ENCODE measurements at places on chromosomes 13 and 19. TPM values are rescaled to one million over a fixed set of nuclear protein-coding genes. Genes with fewer than 3 reads are reported as not detected.

ZNF414 gene
- 22.1 TPM for total RNA-seq

THSD1 gene
- total RNA-seq = 0.07 TPM

KCNK6 gene
- total RNA-seq = 21.1 TPM

ZSWIM4 gene
- total RNA-seq = 7.9 TPM

DNA sequence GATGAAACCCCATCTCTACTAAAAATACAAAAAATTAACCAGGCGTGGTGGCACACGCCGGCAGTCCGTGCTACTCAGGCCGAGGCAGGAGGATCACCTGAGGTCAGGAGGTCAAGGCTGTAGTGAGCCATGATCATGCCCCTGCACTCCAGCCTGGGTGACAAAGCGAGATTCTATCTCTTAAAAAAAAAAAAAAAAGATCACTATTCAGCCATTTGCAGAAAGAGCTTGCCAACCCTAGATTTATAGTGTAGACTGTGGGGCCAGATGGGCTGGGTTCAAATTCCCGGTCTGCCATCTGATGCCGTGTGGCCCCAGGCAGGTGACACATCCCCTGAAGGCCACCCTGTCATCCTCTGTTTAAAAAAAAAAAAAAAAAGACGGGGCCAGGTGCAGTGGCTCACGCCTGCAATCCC is 28.9 kb downstream of the SMIM24 start:
- H3K27me3 ChIP-seq = no peaks in the 10 kb centered on the region
- DNase-seq = no peak
- no peaks in the 10 kb centered on the region for H3K4me1 ChIP-seq
- peaks cover 2% of the 10 kb centered on the region for H3K36me3 ChIP-seq
- H3K4me3 ChIP-seq = no peak overlapping the region

TMEM161A gene
- total RNA-seq = 46.0 TPM

DNA sequence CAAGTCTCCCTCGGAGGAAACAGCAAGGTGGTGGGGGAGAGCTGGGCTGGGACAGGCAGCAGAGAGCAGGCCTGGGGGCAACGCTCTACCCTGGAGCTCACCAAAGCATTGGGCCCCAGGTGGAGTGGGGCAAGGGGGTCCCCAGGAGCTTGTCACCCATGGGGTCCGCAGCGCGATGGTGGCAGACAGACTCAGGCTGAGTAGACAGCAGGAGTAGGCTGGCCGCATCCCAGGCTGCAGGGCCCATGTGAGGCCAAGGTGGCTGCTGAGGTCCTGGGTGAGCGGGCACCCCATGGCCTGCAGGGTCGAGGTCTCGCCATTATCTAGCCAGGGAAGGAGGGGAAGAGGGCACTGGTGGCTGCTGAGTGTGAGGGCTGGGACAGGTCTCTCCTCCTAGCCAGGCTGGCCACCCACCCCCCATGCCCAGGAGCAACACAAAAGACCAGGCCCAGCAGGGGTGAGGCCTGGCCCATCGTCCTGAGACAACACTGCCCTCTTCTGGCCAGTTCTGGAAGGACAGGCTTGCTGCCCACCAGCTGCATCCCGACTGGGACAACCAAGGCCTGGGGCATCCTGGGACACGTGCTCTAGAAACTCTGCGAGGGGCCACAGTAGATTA is 33.1 kb downstream of the CEBPG start:
- DNase-seq = peak; percentile 54
- H3K4me1 ChIP-seq = peaks cover 4% of the 10 kb centered on the region
- no peak overlapping the region for H3K27ac ChIP-seq
- no peak overlapping the region for H3K4me3 ChIP-seq
- H3K27me3 ChIP-seq = no peaks in the 10 kb centered on the region
- H3K36me3 ChIP-seq = no peaks in the 10 kb centered on the region

GRCh38 chr13:113794764-113795173 is 35.7 kb downstream of the TMEM255B start:
- H3K4me3 ChIP-seq = no peak overlapping the region
- H3K27me3 ChIP-seq = no peaks in the 10 kb centered on the region
- no peak for DNase-seq

DNA sequence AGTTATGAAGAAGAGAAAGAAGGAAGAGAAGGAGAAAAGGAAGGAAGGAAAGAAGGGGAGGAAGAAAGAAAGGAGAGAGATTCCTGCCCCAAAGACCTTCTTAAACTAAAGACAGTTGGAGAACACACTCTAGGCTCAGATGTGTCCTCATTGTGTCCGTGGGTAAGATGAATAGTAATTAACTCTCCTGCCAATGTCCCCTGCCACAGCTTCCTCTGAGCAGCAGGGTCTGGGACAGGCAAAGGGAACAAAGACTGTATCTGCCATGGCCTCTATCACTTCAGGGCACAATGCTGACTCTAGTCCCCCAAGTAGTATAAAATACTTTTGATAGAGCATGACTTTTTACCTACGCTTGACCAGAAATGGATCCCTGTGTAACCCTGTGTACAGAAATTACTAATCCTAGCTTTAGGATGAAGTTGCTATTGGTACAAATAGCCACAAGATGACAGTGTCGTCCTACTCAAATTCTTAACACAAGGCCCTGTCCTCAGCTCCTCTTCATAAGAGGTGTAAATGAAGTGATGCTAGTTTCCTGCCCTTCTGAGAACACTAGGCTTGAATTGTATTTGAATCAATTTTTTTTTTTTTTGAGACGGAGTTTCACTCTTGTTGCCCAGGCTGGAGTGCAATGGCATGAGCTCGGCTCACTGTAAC is 186.2 kb upstream of the GPR12 start:
- no peak overlapping the region for H3K27ac ChIP-seq
- DNase-seq = no peak
- H3K36me3 ChIP-seq = no peaks in the 10 kb centered on the region
- H3K27me3 ChIP-seq = peaks cover 17% of the 10 kb centered on the region
- no peak overlapping the region for H3K4me3 ChIP-seq

DNA sequence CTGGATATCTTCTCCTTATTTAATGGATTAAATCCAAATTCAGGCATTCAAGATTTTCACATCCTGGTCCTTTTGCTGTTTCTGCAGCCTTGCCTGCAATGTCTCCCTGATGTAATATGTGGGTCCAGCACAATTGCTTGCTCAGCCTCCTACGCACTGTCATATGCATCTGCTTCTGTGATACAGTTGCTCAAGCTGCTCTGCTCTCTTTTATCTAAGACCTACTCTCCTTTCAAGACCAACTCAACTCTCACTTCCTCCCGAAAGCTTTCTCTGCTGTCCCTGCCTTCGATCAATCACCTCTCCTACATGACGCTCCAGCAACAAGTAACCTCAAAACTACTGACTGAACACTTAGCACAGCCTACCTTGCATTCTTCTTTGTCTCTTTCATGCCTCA is 138.2 kb downstream of the DCLK1 start:
- DNase-seq = no peak
- no peaks in the 10 kb centered on the region for H3K4me1 ChIP-seq
- H3K36me3 ChIP-seq = no peaks in the 10 kb centered on the region
- H3K27ac ChIP-seq = no peak overlapping the region

- H3K27me3 ChIP-seq = no peaks in the 10 kb centered on the region
- peaks cover 13% of the 10 kb centered on the region for H3K4me1 ChIP-seq
- no peak overlapping the region for H3K4me3 ChIP-seq
- peaks cover 9% of the 10 kb centered on the region for H3K36me3 ChIP-seq
These were observed 30.0 kb downstream of the KEAP1 start for GRCh38 chr19:10473192-10473591.

DNA sequence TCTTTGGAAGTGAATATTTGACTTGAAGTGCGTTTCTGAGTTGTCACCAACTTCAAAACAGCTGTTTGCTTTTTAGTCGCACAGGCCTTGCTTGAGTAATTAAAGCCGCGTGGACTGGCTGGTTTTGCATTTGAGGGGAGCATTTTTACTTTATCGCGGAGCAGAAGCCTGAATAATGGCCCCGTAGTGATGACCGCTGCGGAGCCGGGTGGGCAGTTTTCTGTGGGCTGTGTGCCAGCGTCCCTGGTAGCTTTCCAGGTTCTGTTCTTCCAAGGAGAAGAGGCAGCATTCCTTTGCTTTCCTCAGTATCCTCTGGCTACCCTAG is 1.1 kb downstream of the NAA16 start:
- H3K4me3 ChIP-seq = peak overlapping the region; percentile 94
- peaks cover 2% of the 10 kb centered on the region for H3K27me3 ChIP-seq
- peaks cover 5% of the 10 kb centered on the region for H3K36me3 ChIP-seq
- no peak for DNase-seq
- peak overlapping the region; percentile 83 for H3K27ac ChIP-seq

DNA sequence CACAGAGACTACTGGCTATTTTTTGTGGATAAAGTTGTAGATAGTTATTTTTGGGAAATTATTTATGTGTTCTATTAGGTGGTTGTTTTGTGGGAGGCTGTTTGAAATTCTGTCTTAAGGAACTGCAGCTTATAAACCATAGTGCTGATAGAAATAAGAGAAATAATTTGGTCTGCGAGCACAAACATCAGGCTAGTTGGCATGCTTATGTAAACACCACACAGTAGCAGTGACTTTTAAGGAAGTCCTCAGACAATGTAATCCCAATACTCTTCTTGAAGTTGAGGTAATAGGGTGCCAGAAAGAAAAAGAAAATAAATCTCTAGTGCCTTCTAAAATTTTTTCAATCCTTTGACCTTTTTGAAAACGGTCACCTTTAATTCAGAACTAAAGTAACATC is 23.9 kb downstream of the KL start:
- no peaks in the 10 kb centered on the region for H3K4me1 ChIP-seq
- no peaks in the 10 kb centered on the region for H3K36me3 ChIP-seq
- DNase-seq = no peak

TBXA2R gene
- total RNA-seq = 1.0 TPM

DNA sequence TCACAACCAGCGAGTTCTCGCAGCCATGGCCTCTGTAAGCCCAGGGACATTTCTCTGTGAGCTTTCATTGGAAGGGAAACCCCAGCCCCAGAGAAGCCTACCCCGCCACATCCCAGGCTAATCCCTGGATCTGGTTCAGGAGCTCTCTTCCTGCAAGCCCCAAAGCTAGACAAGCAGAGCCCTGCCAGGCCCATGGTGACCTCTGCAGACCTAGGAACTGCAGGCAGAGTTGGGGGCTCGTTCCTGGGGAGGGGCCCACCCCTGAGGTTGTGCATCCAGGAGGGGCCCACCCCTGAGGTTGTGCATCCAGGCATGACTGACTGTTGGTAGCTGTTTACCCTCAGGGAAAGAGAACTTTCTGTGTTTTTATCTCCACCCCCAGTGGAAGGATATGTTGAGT is 21.7 kb downstream of the KCTD15 start:
- H3K4me3 ChIP-seq = peak overlapping the region; percentile 19
- no peak for DNase-seq

DNA sequence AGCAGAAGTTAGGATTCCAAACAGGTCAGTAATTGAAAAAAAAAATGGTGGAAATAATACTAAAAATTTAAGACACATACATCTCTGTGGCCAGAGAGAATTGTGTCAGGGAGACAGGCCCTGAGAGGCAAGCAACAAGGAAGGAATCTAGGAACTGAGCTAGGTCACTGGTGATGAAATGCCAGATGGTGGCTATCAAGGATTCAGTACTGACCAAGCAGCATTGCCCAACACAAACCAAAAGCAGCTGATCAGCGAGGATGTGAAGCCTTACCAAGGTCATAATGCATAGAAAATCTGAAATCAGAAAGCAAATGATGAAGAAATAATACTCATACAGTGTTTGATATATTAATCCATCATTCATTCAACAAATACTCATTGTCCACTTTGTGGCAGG is 905.0 kb downstream of the GPC5 start:
- H3K27ac ChIP-seq = no peak overlapping the region
- H3K4me1 ChIP-seq = no peaks in the 10 kb centered on the region
- no peak overlapping the region for H3K4me3 ChIP-seq
- H3K27me3 ChIP-seq = no peaks in the 10 kb centered on the region

DNA sequence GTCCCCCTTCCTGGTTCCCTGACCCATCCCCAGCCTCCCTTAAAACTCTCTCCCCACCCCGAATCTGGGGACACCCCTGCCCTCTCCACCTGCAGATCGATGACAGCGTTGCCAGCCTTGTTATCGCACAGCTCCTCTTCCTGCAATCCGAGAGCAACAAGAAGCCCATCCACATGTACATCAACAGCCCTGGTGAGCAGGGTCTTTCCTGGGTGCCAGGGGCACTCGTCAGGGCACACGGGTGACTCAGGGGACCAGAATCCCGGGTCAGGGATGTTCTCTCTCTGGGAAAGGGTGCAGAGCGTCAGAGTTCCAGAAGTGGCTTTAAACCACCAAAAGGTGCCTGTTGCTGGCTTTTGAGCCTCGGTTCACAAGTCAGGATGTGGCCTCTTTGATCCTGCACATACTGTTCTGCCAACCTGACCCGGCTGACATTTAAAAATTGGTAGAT is 1.0 kb downstream of the CLPP start:
- peak overlapping the region; percentile 98 for H3K4me3 ChIP-seq
- peaks cover 19% of the 10 kb centered on the region for H3K36me3 ChIP-seq
- H3K4me1 ChIP-seq = peaks cover 13% of the 10 kb centered on the region
- H3K27ac ChIP-seq = peak overlapping the region; percentile 96
- peak; percentile 24 for DNase-seq

MYH14 gene
- total RNA-seq = not detected

- no peak for DNase-seq
- no peaks in the 10 kb centered on the region for H3K36me3 ChIP-seq
- no peaks in the 10 kb centered on the region for H3K27me3 ChIP-seq
- no peak overlapping the region for H3K4me3 ChIP-seq
These were observed 276.4 kb downstream of the LHFPL6 start for GRCh38 chr13:39326469-39327171.

GRCh38 chr13:76512721-76513145 is 373.5 kb downstream of the KCTD12 start:
- no peaks in the 10 kb centered on the region for H3K4me1 ChIP-seq
- H3K4me3 ChIP-seq = no peak overlapping the region
- DNase-seq = no peak
- H3K36me3 ChIP-seq = no peaks in the 10 kb centered on the region
- no peaks in the 10 kb centered on the region for H3K27me3 ChIP-seq

DNA sequence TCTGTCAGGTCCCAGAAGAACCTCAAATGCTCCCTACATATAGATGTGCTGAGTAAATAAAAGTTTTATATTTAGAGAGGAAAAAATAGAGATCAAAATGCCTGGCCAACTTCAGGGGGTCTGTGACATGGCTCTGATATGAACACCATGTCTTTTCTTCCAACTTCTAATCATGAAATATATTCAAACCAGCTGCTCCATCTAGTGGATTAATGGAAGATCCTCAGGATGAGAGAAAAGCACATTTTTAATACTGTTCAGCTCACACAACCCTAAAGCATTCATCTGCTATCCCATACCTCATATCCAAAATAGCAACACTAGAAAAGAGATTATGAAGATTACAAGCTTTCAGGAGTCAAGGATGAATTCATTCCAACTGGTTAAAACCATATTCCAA is 56.0 kb upstream of the DOCK9 start:
- H3K4me3 ChIP-seq = no peak overlapping the region
- H3K27me3 ChIP-seq = no peaks in the 10 kb centered on the region
- peaks cover 23% of the 10 kb centered on the region for H3K4me1 ChIP-seq
- no peak for DNase-seq

RXFP2 gene
- not detected for total RNA-seq

SELENOV gene
- not detected for total RNA-seq

- peaks cover 1% of the 10 kb centered on the region for H3K36me3 ChIP-seq
- peaks cover 2% of the 10 kb centered on the region for H3K27me3 ChIP-seq
- no peak overlapping the region for H3K4me3 ChIP-seq
- H3K27ac ChIP-seq = no peak overlapping the region
- DNase-seq = no peak
- no peaks in the 10 kb centered on the region for H3K4me1 ChIP-seq
These were observed 68.3 kb downstream of the STARD13 start for GRCh38 chr13:33217256-33217655.

ADPRHL1 gene
- total RNA-seq = 0.32 TPM

GRCh38 chr13:67095621-67096020 is 134.5 kb downstream of the PCDH9 start:
- no peak overlapping the region for H3K4me3 ChIP-seq
- H3K27ac ChIP-seq = no peak overlapping the region
- no peak for DNase-seq
- no peaks in the 10 kb centered on the region for H3K36me3 ChIP-seq
- no peaks in the 10 kb centered on the region for H3K4me1 ChIP-seq

- H3K36me3 ChIP-seq = peaks cover 8% of the 10 kb centered on the region
- no peak overlapping the region for H3K4me3 ChIP-seq
- DNase-seq = no peak
These were observed 66.8 kb downstream of the TDRD3 start for GRCh38 chr13:60463787-60464186.

Measured in activated T-helper 1 cell treated with anti-CD3 and anti-CD28 coated beads, Interleukin-12 subunit alpha, Interleukin-12 subunit beta, Interleukin-2, Interleukin-4 antibody, amounts not matched to agents 30 ng/mL and 10 ng/mL and 1 ng/mL, durations not matched to agents 14 hours and 24 hours and 36 hours (primary cell).